ENCODE measurements at places on chromosomes 12 and 14.

DNA sequence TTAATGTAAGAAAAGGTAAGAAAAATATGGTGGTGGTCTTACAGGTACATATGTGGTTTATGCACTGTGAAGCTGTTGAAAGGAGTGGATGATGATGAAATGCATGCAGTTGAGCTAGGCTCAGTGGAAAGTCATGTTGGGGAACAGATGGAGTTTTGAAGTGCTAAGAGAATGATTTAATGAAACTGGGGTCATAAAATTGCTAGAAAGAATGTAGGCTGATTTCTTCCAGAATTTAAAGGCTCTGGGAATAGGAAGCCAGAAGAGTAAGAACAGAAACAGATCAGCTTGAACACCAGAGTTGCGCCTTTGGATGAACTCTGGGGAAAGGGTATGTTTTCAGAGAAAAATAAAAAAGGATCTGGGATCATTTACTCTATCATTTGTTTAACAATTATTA lies 146.5 kb downstream of the MON2 start:
- no peak for DNase-seq

DNA sequence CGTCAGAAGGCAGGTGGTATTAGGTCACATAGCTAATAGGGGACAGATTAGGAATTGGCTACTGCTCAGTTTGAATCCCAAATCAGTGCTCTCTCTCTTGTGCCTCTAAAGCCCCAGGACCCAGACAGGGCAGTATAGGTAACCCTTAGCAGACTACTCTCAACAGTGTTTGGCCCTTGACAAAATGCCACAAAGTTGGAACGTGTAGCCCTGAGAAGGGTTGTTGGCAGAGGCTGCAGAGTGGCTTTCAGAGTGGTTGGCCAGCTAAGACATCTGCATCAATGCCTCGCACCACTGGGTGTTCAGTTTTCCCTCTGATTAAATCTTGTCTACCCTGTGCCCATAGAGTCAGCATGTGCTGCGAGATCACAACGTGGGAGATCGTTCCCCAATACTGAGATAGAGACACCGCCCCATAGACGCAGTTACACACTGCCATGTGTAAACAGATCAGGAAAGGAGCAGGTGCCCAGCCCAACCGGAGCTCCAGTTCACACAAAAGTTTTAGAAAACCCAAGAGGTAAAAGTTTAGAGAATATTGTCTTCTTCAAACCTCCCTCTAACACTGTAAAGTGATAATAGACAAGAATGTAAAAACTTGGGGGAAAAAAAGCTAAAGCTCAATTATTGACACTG lies 48.3 kb downstream of the EML1 start:
- no peak for DNase-seq

DNA sequence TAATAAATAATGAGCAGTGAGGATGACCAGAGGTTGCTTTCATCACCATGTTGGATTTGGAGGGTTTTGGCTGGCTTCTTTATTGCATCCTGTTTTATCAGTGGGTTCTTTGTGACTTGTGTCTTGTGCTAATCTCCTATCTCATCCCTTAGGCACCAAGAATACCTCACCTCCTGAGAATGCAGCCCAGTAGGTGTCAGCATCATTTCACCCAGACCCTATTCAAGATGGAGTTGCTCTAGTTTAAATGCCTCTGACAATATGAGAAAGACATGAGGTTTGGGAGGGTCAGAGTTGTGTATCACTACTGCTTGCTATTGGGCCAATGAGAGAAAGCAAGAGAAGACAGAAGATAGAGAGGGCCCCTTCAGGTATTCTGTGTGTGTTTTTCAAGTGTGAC lies 592.2 kb downstream of the ETNK1 start:
- no peak for DNase-seq

GRCh38 chr14:91573894-91574837 lies 64.1 kb upstream of the PPP4R3A start:
- DNase-seq = no peak

GRCh38 chr14:54146601-54147000 lies 190.0 kb upstream of the BMP4 start:
- no peak for DNase-seq

- peak; percentile 97 for DNase-seq
Observed at GRCh38 chr14:44778604-44779003, 183.1 kb downstream of the KLHL28 start.

GRCh38 chr12:75631831-75632230 lies 120.4 kb upstream of the KRR1 start:
- DNase-seq = no peak

GRCh38 chr12:109170324-109170723 lies 53.9 kb downstream of the ACACB start:
- no peak for DNase-seq

GRCh38 chr12:46569826-46570439 lies 197.4 kb upstream of the SLC38A2 start:
- no peak for DNase-seq

DNA sequence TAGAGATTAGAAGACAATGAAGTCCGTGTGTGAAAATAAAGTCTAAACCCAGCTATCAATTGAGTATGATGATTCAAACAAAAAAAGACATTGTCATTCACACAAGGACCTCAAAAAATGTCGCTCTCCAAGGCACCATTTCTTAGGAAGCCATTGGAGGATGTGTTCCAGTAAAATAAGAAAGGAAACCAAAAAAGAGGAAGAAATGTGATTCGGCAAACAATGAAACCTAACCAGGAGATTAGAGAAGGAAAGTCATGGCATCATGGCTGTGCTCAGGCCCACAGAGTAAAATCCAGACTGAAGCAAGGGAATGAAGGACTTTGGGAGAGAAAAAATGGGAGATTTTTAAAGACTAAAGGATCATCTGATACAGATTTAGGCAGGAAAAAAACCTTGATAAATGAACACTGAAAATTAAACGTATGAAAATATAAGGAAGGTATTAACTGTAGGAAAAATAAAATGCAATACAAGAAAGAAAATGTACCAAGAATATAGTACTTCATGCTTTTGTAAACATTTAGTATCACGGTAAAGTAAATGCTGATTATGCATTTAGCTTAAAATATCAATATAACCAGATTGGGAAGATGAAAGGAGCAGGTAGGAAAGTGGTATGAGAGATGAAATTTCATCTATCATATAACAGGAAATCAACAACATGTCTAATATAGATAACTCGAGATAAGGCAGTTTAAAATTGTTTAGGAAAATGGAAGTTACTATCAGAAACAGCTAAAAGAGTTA lies 38.2 kb upstream of the MTHFD1 start:
- no peak for DNase-seq

GRCh38 chr12:121576851-121577391 lies 3.9 kb downstream of the KDM2B start:
- DNase-seq = no peak

DNA sequence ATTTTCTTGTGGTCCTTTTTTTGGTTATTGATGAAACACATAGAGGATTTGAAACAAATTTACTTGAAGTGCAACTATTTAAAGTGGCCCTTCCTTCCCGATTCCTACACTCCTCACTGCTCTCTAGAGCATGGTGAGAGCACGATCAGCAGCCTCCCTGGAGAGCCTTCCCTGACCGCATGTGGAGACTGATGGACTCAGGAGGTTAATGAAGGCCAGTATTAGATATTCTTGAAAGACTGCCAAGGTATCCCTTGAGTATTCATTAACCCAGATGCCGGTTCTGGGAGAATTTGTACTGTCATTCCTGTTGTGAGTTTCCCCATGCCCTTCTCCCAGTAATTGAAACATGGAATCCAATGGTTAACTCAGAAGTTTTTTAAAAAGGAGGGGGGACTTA lies 102.8 kb upstream of the FGD4 start:
- no peak for DNase-seq

DNA sequence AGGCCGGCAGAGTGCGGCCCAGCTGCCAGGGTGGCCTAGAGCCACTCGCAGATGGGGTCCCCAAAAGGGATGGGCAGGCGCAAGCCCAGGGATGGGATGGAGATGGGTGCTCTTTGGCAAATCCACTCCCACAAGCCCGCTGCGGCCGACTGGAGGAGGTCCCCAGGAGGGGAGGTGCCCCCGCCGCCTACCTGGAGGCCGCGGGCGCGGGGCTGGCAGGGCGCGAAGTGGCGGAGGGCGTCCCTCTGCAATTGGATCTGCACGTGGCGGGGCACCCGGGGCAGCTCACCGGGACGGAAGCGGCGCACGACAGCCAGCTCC lies 730 bp downstream of the PPP1R3E start:
- no peak for DNase-seq

- DNase-seq = no peak
Observed at GRCh38 chr12:92785563-92785950, 82.8 kb downstream of the PLEKHG7 start.

GRCh38 chr12:39441963-39442830 lies 723 bp downstream of the KIF21A start:
- peak; percentile 28 for DNase-seq

GRCh38 chr12:46174061-46174662 lies 94.7 kb downstream of the SLC38A1 start:
- DNase-seq = no peak

- DNase-seq = no peak
Observed at GRCh38 chr14:38311655-38312054, 55.8 kb upstream of the CLEC14A start.

DNA sequence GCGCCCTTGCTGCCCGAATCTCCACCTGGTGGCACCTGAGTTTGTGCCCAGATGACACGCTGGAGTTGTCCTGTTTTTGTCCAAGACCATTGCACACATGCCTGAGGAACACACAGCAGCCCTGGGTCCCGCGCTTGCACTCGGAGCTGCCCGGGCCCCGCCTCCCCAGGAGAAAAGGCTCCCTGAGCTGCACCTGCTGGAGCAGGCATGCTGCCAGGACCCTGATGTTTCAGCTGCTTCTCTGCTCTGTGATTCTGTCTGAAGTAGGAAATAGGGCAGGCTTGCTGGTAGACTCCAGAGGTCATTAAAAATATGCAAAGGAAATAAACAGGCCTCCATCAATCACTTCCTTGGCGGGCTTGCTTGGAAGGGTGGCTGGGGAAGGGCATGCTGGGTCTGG lies 271.6 kb downstream of the CACNA1C start:
- no peak for DNase-seq

Measured in foreskin melanocyte (primary cell).